Neural crest cell (in vitro differentiated cells): ENCODE measurements at places on chromosomes 11 and 22.
A peak's percentile ranks its signal among the peaks of the same experiment; 100 is the strongest.

DNA sequence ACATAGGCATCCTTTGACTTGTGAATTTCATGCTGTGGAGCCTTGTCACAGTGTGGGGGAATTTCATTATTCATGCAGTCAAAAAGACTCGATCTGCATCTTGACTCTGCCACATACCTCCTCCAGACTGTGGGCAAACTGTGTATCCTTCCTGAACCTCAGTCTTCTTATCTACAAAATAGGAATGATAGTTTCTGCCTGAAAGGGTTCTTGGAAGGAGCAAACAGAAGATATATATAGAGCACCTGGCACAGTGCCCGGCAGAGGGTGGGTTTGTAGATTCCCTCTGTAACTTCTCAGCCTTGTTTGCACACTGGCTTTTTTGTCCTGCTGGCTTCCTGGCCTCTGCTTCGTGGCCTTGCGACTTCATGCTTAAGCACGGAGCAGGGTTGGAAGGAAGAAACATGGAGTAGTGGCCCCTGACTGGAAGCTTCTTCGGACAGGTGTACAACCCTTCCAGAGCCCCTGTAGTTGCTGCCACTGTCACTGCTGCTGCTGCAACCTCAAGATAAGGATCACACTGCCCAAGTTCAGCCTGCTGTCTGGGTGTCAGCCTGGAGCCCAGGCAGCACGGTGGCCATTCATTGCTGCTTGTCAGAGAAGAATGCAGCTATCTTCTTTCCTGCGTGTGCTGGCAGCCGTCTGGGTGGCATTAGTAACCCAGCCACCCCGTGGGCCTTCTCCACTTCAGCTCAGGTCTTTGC, 106.4 kb downstream of the MICAL2 start:
- no peak for DNase-seq

DNA sequence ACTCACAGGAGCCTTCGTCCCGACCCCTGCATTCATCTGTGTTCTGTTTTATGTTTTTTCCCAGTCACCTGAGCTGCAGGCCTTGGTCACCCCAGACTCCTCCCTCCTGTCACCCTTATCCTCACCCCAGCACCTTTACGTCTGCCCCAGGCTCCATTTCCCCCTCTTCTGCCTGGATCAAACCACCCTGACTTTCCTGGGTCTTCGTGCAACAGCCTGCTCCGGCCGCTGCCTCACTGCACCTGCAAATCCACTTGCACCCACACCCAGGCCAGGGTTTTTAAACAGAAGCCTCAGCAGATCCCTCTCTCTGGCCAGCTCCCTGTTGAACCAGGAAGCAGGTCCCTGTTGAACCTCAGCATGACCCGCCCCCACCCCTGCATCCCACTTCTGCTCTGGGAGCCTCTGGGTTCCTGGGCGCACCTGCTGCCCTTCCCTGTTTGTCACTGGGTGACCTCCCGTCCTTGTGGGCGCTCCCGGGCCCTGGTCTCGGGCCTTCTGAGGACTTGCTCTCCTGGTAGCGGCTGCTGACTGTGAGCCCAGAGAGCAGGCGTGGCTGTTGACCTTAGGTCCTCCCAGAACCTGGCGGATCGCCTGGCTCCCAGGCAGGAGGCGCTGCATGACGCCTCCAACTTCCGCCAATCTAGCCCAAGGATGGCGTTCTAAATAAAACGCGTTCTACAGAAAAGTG, 12.8 kb downstream of the MAPK8IP2 start:
- DNase-seq: no peak

GRCh38 chr11:8415195-8415594, 151.5 kb upstream of the LMO1 start:
- DNase-seq: no peak

DNA sequence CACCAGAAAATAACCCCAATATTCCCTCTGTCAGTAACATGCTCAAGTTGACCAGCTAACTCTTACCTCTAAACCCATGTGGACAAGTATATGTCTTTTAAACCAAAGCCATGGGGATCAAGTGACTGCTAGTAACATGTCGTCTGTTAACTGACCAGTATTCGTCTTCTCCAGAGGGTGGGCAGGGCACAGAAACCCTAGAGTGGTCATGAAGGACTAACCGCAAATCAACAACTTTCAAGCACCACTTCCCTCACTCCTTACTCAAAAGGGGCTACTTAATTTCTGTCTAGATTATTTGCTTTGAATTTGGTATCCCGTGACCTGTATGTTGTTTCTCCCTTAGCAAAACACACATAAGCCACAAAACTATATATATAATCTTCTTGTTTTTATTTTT, 293.2 kb downstream of the SWAP70 start:
- no peak for DNase-seq

GRCh38 chr11:61297746-61298145, 2.6 kb upstream of the VWCE start:
- DNase-seq: no peak

GRCh38 chr11:2708151-2708581, 8.4 kb upstream of the KCNQ1OT1 start:
- DNase-seq: no peak

DNA sequence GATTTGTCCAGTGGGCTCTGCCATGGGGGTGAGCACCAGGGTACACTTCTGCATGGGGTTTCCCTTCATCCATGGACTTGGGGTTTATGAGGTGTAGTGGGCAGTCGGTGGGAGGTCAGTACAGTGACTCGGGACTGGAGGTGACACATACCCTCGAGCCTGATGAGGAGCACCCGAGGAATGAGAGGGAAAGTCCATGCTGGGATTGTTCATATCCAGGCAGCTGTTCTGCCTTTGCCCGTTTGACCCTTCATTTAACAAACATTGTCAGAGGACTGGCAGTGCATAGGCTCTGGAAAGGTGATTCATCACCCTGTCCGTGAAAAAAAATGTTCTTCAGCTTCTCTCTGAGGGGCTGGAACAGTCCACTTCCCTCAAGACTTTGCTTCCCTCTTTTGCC, 2.7 kb downstream of the NAV2 start:
- DNase-seq: no peak

DNA sequence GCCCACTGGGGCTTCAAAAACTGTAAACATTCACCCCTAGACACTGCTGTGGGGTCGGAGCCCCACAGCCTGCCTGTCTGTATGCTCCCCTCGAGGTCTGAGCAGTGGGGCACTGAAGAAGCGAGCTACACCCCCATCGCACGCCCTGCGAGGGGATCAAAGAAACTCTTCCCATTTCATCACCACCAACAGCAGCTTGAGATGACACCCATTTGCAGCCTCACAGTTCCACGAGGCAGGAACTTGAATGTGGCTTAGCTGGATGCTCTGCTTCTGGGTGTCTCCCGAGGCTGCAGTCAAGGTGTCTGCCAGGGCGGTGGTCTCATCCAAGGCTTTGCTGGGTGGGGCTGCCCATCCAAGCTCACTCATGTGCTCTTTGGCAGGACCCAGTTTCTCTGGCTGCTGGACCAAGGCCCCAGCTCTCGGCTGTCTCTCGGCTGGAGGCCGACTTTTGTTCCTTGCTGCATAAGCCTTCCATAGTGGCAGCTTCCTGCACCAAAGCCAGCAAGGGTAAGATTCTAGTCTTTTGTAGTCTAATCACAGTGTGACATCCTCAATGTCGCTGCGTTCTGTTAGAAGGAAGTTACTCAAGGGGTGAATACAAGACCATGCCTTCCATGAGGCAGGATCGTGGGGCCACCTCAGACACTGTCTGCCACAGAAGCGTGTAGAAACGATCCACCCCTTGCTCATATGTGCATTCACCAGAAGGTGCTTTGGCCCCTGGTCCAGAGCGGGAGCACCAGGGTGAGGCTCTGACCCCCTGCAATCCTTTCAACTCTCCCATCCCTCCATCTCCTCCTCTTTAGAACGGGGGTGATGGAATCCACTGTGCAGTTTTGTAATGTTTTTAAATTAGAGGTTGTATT, 46.2 kb upstream of the SEPTIN5 start:
- DNase-seq: no peak

DNA sequence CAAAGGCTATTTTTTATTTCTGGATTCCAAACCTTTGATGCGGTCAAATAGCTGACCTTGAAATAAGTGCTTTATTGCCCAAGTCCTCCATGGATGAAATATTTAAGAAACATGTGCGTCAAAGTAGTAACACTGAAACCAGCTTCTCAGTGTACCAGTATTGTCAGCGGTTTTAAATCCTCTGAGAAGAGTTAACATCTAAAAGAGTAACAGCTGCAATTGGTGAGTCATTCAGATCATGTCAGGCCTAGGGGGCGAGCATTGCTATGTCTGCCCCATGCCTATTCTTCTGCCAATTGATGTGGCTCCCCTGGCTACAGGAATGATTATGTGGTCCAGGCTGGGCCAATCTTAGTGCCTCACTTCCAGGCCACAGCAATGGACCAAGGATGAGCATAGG, 263.3 kb upstream of the SORL1-AS1 start:
- DNase-seq: no peak

GRCh38 chr11:128779036-128779435, 85.2 kb downstream of the FLI1 start:
- no peak for DNase-seq

DNA sequence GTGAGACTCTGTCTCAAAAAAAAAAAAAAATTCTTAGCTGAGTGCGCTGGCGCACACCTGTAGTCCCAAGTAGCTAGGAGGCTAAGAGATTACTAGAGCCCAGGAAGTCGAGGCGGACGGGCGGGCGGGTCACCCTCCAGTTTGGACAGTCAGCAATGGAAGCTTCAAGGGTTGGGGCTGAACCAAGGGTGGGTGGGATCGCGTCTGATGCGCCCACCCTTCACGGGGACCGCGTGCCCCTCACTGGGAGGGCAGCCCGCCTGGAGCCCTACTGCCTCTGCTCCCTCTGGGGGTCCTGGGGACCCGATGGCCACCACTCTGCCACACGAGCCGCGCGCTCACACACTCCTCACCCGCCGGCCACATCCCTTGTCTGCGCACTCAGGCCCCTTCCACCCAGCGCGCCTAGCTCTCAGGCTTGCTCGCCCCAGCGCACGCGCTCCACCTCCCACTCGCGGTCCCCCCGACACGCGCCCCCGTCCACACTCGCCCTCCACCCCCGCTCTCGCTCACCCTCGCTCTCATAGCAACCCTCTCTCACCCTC, 494 bp downstream of the CHID1 start:
- no peak for DNase-seq

- DNase-seq: no peak
Measured at GRCh38 chr11:112718483-112718882, 242.7 kb upstream of the NCAM1 start.

GRCh38 chr11:17952487-17952886, 60.4 kb downstream of the SERGEF start:
- DNase-seq: no peak

GRCh38 chr11:102449651-102450570, 2.7 kb downstream of the TMEM123 start:
- no peak for DNase-seq

DNA sequence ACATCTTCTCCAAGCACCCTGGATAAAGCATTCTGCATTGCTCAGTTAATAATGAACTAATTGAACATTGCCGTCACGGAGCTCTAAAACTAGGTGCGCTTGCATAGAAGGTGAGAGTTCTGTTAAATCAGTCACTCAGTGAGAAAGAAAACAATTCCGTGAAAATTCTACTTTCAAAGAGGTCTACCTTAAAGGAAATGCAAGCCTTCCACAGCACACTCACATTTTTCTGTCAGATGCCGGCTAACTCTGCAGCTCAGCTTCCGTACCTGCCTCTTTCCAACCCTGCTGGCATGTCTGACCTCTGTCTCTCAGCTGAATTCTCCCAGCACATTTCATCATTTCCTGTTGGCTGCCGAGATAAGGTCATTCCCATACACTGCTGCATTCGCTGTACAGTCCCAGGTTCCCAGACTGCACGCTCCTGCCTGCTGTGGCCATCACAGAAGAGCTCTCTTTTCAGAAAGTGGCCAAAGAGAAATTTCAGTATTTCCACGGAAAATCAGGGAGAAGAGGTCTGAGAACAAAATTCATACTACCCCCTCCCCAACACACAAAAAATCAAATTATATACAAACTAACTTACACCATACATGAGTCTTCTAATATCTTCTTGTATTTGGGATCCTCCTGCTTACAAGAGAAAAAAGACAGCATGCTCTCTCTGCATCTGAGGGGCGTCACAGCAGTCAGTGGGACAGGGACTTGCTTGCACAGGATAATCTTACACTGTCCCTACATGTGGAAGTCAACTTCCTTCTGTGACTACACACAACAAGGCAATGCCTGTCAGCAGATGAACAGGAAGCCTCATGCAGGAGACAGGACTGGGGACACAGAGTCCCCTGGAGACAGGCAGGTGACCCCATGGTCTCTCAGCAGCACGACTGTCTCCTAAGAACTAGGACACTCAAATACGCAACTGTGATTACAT, 55.1 kb downstream of the PACSIN2 start:
- no peak for DNase-seq

DNA sequence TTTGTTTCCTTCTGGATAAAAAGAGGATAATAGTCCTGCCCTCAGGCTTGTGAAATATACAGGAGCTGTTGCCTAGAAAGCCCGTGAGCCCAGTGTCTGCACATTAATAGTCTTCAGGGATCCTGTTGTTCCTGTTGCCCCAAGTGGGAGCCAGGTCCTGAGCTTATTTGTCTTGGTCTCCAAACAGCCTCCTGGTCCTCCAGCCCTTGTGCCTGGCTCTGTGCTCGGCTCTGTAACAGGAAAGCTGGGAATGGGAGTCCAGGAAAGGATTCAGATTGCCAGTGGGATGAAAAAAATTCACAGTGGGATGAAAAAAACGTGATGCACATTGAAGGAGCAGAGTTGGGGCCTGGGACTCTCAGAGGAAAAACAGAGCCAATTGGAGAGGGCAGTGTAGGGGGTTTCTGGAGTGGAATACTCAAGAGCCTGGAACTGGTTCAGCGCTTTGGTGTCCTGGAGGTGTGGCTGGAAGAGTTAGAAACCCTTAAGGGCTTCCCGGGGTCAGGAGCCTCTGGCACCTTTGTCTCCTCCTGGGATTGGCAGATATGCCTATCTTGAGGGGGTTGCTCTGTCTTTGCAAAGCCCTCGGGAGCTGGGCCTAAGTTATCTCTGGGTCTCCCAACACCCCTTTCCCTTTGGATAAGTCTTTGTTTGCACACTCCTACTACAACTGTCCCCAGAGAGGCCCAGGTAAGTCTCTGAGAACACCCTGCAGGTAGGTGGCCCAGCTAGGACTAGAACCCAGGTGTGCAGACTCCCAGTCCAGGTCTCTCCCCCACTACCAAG, 2.3 kb upstream of the INPPL1 start:
- no peak for DNase-seq

DNA sequence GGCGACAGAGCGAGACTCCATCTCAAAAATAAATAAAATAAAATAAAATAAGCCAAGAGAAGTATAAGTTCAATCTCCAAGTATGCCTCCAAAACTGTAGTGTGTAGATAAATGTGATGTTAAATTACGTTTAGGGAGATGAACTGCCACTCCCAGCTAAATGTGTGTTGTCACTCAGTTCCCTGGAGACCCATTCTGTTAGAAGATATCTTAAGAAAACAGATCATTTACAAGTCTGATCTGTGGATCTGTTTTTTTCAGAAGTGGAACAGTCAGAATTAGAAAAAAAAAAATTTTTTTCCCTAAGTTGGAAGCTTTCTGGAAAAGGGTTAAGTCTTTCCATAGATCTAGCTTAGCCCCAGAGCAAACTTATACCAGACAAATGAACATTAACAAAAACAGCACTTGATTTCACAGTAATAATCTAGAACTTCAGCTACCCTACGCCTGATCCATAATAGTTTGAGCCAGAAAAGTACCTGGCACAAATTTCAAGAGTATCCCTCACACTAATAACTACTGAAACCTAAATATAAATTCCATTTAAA, 18.2 kb downstream of the CELF1 start:
- DNase-seq: no peak

- DNase-seq: no peak
Measured at GRCh38 chr11:87266751-87267150, 229.0 kb downstream of the TMEM135 start.

GRCh38 chr11:75532200-75533048, 6.7 kb upstream of the GDPD5 start:
- DNase-seq: peak; percentile 86

GRCh38 chr11:69981119-69981784, 96.9 kb upstream of the ANO1 start:
- DNase-seq: no peak
